ENCODE measurements at places on chromosomes 1 and 21.

DNA sequence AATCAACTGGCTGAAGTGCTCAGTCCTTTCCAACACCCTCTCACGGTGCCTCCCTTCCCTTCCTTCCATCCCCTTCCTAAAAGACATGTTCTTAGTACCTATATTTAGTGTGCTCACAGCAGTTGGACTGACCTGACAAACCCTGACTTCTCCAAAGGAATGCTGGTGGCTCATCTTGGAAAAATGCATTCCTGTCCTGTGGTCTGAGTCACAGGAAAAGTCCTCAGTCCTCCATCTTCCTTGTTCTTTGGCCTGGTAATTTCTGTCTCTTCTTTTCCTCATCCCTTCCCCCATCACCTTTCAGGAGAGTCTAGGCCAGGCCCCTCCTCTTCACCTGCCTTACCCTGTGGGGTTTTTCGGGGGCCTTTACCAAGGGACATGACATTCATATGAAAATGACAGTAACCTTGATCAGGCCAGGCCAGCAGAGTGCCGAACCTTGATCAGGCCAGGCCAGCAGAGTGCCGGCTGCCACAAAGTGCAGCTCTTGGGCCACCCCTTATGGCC lies 7.2 kb downstream of the ATP1B1 start:
- peak; percentile 94 for DNase-seq

GRCh38 chr1:33326785-33327184 lies 5.9 kb upstream of the A3GALT2 start:
- no peak for DNase-seq

- no peak for DNase-seq
Observed at GRCh38 chr1:6134741-6135510, 45.2 kb downstream of the CHD5 start.

DNA sequence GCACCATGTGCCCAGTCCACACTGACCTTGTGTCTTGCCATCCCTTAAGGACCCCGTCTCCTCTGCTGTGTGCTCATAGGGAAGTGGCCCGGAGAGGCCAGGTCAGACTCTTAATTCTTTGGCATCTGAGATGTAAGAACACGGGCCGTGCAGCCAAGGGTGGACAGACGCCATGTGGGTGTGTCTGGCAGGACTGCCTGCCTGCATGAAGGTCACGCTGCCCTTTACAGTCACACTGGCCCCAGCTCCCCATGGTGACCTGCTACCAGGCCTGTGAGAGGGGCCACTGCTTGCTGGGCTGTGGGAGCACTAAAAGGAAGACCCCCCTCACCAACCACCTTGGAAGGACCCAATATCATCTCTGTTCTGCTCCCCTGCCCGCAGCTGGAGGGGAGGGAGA lies 17.7 kb downstream of the DHRS3 start:
- no peak for DNase-seq

DNA sequence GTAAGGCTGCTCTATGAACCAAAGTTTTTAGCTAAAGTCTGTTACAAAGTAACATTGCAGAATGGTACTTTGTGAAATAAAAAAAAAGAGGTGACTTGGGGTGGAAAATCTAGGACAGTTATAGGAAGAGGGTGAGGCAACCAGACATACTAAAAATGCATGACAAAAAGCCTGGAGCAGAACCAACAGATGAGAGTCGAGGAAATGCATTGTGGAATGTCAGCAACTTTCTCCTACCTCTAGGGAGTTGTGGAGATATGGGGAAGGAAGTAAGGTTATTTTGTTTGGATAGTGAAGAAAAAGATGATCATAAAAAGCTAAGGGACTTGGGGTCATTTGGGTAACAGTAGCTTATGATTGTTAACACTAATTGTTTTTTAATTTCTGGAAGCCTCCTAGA lies 295.6 kb downstream of the S1PR1 start:
- no peak for DNase-seq

- DNase-seq = no peak
Observed at GRCh38 chr1:2322065-2322571, 69.2 kb downstream of the MORN1 start.

GRCh38 chr1:46333300-46334029 lies 7.1 kb upstream of the NSUN4 start:
- no peak for DNase-seq

DNA sequence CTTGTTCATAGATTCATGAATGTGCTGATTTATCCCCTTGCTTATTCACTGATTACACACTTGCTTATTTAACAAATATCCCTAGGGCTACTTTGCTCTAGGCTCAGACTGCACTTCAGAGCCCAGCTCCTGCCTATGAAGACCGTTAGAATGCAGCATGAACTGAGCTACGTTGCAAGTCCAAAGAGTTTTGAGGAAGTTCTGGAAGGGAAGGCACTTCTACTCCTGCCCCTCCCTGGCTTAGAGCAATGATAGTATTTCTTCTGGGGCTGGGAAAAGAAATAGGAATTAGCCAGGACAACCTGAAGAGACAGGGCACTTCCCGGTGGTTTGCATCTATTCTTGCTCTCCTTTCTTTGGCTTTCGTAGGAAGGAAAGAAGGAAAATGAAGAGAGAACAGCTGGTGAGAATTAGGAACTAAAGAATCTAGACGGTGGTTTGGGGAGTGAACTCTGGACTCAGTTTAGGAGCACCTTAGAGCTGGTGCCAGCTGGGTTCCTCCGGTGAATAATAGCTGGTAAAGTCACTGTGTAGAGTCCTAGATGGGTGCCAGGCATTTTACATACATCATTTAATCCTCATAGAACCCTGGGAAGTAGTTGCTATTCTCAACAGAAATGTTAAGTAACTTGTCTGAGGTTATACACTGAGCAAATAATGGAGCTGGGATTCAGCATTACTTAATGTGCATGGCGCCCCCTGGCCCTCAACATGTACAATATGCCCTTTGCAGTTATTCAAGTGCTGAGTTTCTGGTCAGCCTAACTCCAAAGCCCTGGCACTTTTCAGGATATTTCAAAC lies 65.9 kb downstream of the NDUFS5 start:
- DNase-seq = no peak

DNA sequence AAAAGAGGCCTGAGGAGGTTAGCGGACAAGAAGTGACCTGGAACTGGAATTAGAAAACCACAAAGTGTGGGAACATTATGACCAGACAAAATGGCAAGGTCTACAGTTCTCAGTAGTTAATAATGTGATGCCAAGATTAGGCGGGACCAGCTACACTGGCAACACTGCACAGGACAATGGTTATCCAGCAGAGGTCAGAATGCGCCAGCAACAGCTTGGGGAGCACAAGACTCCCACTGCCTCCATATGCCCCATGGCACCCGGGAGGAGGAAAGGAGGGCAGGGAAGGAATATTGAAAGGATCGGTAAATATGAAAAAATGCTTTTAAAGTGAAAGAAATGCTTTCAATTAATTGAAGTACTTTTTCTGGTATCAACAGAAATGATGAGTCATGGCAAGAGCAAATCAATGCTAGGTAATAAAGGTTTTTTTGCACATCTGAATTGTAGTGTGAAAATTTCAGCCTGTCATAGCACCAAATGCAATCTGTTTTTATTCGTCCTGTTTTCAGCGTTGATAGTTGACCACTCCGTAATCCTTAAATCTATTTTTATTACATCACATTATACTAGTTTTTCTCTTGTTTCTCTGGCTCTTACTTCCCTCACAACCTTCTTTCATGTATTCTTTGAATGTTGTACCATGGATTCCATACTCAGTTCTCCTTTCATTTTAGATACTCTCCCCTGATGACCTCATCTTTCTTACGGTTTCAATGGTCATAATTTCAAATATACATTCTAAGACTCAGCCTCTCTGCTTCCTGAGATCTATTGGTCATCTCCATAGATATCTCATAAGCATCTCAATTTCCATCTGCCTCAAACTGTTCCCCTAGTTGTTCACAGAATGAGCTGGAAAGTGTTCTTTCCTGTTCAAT lies 30.7 kb downstream of the VCAM1 start:
- DNase-seq = no peak

DNA sequence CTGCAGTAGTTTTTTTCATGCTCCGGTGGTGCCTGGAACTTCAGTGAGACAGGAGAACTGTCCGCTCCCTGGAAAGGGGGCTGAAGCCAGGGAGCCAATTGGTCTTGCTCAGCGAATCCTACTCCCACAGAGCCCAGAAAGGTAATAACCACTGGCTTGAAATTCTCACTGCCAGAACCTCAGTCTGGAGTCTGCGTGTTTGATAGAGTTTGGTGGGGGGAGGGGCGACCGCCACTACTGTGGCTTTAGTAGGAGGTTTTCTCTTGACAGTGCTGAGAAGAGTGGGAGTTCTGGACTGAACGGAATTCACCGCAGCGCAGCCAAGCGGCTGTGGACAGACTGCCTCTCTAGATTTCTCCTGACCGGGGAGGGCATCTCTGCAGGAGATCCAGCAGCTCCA lies 8.0 kb upstream of the OR2M3 start:
- no peak for DNase-seq

DNA sequence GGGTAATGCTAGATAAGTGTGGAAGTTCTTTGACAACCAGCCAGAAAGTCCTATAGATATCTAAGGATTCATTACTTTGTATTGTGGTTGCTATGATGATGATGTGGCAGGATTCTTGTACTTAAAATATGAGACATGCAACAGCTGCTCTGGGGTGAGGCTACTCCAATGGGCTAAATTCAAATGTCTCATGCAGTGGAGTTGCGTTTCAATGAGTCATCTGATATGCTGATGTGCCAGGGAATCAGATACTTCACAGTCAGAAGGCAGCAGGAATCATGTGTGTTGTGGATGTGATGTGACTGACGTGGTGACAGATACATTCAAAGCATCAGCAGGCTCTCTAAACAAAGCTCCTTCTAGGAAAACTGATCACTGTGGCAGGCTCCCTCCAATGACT lies 66.5 kb downstream of the TSEN15 start:
- peak; percentile 88 for DNase-seq

DNA sequence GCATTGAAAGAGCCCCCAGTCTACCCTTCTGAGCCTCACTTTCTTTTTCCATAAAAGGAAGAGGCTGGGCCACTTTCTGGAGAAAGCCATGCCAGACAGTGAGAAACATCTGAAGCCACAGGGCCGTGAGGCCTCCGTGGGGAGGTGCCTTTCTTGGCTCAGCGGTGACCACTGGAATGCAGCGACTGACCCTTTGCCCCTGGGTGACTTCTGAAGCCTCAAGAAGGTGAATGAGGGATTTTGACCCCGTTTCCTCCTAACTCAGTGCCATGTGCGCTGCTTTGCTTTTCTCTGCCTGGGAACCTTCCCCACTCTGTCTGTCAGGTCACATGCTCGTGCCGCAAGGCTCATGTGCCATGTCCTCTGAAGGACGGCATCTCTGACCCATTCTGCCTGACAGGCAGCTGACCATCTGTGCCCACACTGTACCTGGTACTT lies 44.7 kb upstream of the A3GALT2 start:
- no peak for DNase-seq

- peak; percentile 60 for DNase-seq
Observed at GRCh38 chr21:25638660-25639550, at the start of gene JAM2. Gene JAM2 (plus strand): TSS chr21:25639258. CDS start chr21:25639822, 564 bp downstream.

DNA sequence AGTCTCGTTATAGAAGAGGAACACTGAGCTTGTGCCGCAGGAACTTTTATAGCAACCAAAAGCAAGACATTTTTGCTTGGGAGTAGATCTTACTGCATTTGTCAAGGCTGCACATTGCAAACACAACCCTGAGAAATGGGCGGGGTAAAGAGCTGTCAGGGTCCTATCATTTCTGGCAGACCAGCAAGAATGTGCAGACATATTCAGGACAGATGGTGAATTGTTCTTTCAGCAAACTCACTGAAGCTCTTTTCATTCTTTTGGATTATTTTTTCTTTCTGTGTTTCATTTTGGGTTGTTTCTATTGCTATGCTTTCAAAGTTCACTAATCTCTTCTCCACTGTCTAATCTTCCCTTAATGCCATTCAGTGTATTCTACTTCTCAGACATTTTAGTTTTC lies 5.1 kb upstream of the ACTN2 start:
- no peak for DNase-seq

DNA sequence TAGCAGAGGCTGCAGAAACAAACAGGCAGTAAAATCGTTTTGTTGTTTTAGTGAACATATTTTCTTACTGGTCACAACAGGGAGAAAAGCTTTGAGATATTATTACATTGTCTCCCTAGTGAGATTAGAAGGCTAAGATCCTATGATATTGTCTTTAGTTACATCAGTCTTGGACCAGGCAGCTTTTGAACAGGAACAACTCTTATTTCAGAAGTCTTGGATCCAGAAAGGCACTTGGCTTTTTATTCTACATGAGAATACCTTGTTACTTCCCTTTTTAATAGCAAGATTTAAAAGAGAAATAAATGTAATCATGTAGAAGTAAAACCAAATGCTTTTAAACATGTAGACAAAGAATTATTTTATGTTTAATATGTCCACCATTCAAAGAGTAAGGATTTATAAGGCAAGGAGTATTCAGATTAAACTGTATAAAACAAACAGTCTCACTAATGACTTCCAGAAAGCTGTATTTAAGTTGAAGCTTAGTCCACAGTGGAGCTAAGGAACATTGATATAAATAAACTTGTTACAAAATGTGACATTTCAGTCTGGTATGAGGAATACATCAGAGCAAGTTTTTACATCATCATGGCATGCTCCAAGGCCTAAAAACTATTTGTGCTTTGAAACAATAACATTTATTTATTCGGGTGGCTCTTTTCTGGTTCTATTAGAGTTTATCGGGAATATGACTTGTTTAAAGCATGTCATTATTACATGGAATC lies 72.2 kb downstream of the PHTF1 start:
- DNase-seq = no peak

DNA sequence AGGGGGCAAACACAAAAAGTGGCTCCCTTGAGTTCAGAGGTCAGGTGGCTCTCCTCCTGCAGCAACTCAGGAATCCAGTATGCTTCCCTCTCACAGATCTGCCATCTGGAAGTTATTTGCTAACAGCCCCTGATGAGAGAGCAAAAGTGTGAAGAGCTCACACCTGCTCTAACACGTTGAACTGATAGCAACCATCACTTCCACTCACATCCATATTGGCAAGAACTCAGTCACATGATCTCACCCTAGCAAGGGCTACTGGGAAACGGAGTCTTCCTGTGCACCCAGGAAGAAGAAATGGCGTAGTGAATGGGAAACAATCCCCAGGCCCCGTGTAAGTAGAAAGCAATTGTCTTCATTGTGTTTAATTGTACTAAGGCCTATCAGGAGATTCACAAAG lies 20.7 kb upstream of the SLC45A1 start:
- no peak for DNase-seq

GRCh38 chr1:119347858-119348257 lies 20.7 kb upstream of the HAO2 start:
- DNase-seq = peak; percentile 33

DNA sequence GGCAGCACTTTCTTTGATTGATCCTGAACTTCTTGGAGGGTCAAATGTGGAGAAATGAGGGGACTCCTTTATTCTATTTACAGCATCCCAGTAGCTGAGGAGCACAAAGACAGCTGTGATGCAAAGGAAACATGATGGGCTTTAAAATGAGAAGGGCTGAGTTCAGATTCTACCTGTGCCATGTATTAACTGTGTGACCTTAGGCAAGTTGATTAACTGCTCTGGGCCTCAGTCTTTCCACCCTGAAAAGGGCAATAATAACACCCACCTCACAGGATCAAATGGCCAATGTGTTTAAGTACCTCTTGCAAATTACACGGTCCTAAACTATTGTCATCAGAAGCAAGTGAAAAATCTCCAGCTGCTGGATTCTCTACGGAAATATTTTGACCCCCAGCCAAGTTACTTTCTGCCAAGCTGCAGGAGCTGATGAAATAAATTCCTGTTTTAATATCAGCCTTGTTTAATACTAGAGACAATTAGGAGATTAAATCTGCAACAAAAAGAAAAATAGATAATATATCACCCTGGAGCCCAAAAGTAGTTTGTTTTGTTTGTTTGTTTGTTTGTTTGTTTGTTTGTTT lies 15.7 kb downstream of the TMEM81 start:
- DNase-seq = no peak

All from HS-27A (cell line).